H9 (cell line): ENCODE measurements at places on chromosomes 3 and 15. TPM values are rescaled to one million over a fixed set of nuclear protein-coding genes. Genes with fewer than 3 reads are reported as not detected.

DNA sequence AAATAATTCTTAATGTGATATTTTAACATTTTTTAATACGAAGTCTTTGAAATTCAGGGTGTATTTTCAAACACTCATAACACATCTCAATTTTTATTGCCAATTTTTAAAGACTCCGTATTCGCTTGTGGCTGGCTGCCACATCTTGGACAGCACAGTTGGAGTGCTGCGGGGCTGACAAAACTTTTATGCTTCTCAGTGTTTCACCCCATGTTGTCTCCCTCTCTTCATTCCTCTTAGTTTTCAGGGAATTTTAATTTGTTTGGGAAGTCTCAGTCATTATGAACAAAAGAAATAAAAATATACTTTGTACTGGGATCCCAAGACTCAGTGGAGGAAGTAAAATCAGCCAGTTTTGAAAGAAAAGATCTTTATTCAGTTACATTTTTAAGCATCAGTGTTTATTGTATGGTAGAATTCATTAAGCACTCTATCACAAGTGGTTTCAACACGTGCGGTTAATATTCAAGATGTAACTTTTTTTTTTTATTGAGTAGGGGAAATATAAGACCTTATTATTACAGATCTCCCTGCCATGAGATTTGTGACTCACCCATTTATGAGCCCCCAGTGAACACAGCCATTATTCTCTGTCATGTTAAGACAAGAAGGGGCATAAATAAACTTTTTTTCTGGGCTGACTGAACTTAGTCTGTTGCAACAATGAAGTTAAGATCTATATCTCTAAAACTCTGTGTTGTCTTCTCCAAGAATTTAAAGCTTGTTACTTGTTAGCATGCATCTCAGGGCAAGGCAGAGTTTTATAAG is 26.8 kb downstream of the KAT2B start:
- no peak overlapping the region for H3K4me3 ChIP-seq
- H3K4me1 ChIP-seq: no peaks in the 10 kb centered on the region
- no peak overlapping the region for H3K27ac ChIP-seq
- no peaks in the 10 kb centered on the region for H3K36me3 ChIP-seq
- H3K27me3 ChIP-seq: no peaks in the 10 kb centered on the region

GRCh38 chr3:24837601-24838000 is 343.0 kb upstream of the THRB start:
- H3K4me1 ChIP-seq: no peaks in the 10 kb centered on the region; the same call in 1 of the 2 replicates
- DNase-seq: no peak
- H3K4me3 ChIP-seq: no peak overlapping the region
- no peaks in the 10 kb centered on the region for H3K36me3 ChIP-seq
- H3K27me3 ChIP-seq: no peaks in the 10 kb centered on the region

- DNase-seq: no peak
- peaks cover 44% of the 10 kb centered on the region for H3K36me3 ChIP-seq
- no peak overlapping the region for H3K27ac ChIP-seq
- no peaks in the 10 kb centered on the region for H3K27me3 ChIP-seq
- no peak overlapping the region for H3K4me3 ChIP-seq
These were observed 10.7 kb upstream of the SLC22A13 start for GRCh38 chr3:38254872-38255271.

GRCh38 chr3:127043731-127044510 is 61.0 kb downstream of the PLXNA1 start:
- peaks cover 3% of the 10 kb centered on the region; the same call in 1 of the 2 replicates for H3K4me1 ChIP-seq
- H3K4me3 ChIP-seq: no peak overlapping the region
- H3K27me3 ChIP-seq: no peaks in the 10 kb centered on the region
- no peak overlapping the region for H3K27ac ChIP-seq
- H3K36me3 ChIP-seq: peaks cover 5% of the 10 kb centered on the region; the same call in 2 of the 3 replicates

The VGLL3 gene
- 19.5 and 19.7 TPM in 2 replicates for total RNA-seq

The LRRC15 gene
- 0.04 and 0.07 TPM in 2 replicates for total RNA-seq
